ENCODE measurements at places on chromosomes 5 and 9.

DNA sequence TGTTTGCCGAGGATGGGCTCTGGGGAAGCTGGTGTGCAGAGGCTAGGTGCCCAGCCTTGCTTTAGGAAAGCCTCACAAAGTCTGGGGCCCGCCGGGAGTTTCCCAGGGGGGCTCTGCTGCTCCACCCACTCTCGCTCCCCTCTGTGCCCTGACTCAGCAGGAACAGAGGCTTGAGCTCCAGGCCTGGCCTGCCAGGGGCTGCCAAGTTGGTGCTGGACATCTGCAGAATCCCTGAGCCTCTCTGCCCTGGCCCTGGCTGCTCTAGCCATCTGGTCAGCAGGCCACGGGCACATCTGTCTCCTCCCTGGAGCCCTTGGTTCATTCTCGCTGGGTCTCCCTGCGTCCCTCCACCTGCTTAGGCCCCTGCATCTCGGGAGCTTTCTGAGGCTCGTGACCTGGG is 647 bp upstream of the ADAMTSL2 start:
- DNase-seq = no peak

DNA sequence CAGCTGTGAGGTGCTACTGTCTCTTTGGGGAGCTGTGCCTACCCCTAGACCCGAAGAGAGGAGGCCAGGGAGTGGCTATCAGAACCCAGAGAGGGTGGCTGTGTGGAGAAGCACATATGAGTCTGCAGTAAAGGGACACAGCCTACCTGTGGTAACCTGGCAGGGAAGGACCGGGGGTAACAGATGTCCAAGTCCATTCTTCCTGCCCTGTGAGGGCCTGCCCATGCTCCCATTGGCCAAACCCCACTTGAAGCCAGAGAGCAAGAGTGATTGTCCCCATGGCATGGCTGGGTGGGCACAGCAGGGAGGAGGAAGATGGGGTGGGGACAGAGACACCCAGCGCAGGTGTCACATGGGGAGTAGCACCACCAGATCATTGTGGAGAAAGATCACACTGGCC is 39.3 kb downstream of the BOD1 start:
- DNase-seq = no peak

DNA sequence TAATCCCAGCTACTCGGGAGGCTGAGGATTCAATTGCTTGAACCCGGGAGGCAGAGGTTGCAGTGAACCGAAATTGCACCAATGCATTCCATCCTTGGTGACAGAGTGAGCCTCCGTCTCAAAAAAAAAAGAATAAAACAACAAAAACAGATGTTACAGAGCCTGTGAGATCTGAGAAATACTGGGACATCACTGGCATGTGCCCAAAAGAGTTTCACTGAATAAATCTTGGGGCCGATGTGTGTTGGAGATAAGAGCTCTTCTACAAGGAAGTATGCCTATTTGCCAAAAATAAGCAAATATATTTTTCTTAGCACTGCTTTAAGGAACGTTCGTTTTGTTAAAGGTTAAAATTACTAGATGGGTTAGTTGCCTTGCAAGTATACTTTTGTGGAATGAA is 55.1 kb downstream of the KIAA1958 start:
- no peak for DNase-seq

GRCh38 chr9:137772281-137772873 is 105.2 kb upstream of the CACNA1B start:
- DNase-seq = no peak

- no peak for DNase-seq
Observed at GRCh38 chr5:125961150-125961549, 462.1 kb upstream of the GRAMD2B start.

GRCh38 chr5:139458580-139459407 is 3.7 kb downstream of the ECSCR start:
- DNase-seq = no peak

GRCh38 chr5:174607916-174608315 is 116.5 kb upstream of the MSX2 start:
- DNase-seq = no peak

DNA sequence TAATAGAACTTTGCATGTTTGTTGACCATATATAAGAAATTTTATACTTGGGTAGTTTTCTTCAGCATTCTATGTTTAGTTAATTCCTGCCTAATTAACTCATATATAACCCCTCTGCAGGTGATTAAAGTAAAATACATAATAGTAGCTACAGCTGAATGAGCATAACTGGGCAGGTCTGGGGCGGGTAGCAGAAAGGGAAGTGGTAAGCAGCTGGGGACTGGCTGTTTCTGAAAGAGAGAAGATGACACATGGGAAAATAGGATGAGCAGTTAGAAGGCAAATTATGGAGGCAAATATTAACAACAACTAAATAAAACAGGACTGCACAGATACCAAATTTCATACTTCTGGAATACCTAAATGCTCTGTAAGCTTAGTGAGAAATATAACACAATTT is 128.1 kb downstream of the CPLANE1 start:
- no peak for DNase-seq

DNA sequence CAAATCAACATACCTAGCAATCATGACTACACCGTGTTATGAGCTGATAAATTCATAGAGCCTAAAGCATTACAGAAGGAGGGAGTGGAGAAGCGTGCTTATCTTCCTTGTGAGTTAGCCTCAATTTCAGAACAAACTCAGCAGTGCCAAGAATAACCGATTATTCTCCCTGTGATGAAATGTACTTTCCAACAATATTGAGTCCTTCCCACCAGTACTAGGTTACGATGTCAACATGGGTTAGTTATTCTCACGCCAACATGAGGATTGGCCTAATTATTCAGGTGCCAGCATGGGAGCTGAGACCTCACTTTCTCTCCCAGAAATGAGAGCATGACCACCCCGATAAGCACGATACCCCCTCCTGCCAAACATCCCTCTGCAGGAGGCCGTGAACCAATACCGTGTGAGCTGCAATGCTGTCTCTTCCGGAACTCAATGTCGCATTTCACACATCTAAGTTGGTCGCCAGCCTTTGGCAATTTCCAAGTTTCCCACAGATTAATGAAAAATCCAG is 193.7 kb downstream of the ENC1 start:
- no peak for DNase-seq

GRCh38 chr9:130473009-130473408 is 28.2 kb downstream of the ASS1 start:
- DNase-seq = no peak

GRCh38 chr5:38453506-38453905 is 102.9 kb downstream of the LIFR start:
- no peak for DNase-seq

- no peak for DNase-seq
Observed at GRCh38 chr9:36135741-36136271, 727 bp upstream of the GLIPR2 start.

DNA sequence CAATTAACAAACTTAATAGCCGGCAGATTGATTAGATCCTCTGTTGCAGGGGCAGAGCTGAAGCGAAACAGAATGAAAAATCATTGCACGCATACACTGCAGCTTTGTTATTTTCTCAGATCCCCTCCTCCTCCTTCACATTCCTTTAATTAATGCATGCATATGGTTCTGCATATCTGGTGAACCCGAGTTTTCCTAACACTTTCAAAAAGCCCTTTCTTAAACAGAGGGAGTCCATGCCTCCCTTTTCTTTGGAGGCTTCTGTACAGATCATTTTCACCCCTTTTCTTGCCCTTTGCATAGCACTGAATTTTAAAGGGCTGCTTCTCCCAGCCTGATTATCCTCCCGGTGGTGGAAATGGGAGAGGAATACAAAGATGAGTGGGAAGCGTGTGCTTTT is 136.6 kb upstream of the TBCA start:
- DNase-seq = no peak

GRCh38 chr5:36111238-36111637 is 40.4 kb downstream of the LMBRD2 start:
- DNase-seq = no peak

GRCh38 chr9:8070779-8071444 is 271.3 kb upstream of the DMAC1 start:
- DNase-seq = no peak

DNA sequence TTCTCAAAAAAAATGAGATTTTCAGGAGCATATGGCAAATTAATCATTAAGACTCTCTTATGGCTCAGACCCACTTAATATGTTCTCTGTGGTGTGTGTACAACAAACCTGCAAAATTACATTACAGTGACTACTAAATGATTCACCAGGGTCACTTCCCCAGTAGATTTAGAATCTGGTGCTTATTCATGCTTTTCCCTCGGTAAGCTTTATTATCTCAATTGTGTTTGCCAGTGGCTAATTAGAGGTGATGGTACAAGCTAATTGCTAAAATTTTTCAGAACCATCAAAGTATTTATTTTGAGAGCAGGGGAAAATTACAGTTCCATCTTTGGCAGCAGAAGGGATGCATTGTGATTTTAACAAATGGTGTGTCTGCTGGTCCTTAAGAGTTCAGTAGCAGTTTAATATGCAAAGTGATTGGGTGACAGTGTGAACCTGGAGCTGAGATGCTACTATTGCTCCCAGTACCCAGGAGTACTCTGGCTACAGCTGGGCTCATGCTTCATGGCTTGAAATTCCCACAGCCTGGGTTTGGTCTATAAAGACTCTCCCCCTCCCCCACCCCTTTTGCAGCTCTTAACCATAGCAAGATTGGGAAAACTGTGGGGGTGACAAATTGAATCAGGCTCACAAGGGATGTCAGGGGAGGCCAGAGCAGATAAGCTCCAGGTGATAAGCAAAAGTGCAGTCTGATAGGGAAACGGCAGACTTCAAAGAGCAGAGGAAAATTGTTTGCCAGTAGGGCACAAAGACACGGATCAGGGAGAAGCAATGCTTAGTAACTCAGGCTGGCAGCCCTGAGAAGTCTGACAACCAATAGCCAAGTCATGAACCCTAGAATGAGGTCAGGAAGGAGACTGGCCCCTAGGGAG is 92.8 kb upstream of the RAD23B start:
- no peak for DNase-seq

GRCh38 chr5:179530069-179530998 is 20.0 kb upstream of the RUFY1 start:
- no peak for DNase-seq

DNA sequence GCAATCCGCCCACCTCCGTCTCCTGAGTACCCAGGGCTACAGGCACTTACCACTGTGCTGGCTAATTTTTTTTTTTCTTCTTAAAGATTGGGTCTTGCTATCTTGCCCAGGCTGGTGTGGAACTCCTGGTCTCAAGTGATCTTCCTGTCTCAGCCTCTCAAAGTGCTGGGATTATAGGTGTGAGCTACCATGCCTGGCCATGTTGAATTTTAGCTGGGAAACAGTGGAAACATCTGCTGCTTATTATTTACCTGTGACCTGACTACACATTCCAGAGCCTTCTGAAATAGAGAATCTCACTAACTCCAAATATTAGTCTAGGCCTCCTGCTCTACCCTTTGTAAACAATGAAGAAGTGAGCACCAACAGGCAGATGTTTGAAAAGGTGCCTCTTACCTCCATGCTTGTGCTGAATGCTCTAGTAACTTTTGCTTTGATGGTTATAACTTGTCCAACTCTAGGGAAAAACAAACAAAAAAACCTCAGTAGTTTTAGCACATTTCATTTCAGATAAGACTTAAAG is 22.5 kb downstream of the ACOT12 start:
- DNase-seq = no peak

DNA sequence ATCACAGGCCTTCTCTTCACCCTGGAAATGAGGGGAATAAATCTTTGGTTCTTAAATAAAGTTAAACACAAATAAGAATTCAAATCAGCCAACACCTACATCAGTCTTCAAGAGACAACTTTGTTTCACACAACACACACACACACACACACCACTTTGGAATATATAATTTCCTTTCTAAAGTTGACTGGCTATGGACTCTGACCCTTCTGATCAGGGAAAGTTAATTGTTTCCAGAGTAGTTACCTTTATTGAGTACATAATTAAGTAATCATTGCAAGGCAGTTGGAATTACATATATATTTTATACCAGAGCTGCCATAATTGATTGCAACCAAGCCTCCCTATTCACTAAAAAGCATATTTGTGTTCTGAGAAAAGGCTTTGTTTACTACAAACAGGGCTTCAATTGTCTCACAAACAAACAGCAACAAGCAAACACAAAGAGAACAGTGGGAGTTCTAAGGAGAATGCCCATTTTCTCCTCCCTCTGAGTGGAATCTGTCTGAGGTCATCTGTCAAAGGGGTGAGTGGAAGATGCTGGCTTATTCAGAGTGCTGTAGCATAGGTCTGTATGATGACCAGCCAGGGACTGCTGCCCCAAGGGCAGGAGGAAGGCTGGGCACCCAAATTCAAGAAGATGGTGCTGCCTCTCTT is 136.6 kb downstream of the SEMA6A start:
- no peak for DNase-seq

GRCh38 chr5:149666212-149666852 is 63.8 kb upstream of the PPARGC1B start:
- DNase-seq = no peak

DNA sequence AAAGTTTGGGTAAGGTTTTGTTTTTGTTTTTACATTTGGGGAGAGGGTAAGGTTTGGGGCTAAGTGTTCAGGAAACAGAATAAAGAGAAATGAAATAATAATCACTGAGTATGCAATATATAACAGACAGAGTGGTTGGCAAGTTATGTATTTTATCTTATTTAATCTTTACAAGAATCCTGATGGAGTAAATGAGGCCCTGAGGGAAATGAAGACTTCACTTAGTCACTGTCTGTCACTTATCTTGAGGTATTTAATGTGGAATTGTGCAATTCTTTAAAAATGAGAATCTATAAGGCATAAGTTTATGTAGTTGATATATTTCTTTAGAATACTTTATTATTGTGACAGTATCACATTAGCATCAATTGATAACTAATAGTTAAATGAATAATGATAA is 48.1 kb downstream of the TEK start:
- DNase-seq = no peak

- no peak for DNase-seq
Observed at GRCh38 chr9:101718192-101718591, 20.3 kb downstream of the GRIN3A start.

GRCh38 chr9:16075696-16076095 is 522.9 kb downstream of the CCDC171 start:
- no peak for DNase-seq

DNA sequence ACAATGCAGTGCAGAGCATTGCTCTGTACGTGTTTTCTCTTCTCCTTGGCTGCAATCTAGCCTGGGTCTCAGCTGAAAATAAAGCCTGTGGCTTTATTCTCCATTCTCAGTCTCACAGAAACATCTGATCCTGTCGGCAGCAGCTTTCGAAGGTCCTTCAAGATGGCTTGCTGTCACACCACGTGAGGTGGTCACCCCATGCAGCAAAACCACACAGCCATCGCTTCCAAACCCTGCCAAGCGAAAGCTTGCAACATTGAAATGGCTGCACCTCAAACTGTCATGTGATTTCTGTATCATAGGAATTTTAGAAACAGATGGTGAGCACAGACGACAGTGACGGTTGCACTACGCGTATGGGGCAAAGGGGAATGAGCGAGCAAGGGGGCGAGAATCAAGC is 98.5 kb upstream of the SMARCA2 start:
- peak; percentile 75 for DNase-seq

DNA sequence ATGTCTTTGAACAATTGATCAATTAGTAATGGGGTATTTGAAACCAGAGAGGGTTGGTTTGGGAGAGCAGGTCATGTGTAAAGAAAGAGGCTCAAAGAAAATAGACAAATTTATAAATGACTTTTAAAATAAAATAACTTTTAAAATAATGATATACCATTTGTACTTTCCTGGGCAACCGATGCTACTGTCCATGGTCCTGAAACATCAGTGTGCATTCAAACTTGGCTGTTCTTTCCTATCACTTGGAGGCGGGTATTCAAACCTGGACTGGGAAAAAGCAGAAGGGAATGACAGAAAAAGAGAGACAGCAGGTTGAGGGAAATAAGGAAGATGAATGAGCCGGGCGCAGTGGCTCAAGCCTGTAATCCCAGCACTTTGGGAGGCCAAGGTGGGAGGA is 1446.4 kb upstream of the WWC1 start:
- no peak for DNase-seq

- DNase-seq = no peak
Observed at GRCh38 chr9:116940614-116941215, 253.6 kb downstream of the TRIM32 start.

Data from NCI-H1694 (cell line).